ENCODE measurements at places on chromosomes 5 and 9.
A peak's percentile ranks its signal among the peaks of the same experiment; 100 is the strongest.

DNA sequence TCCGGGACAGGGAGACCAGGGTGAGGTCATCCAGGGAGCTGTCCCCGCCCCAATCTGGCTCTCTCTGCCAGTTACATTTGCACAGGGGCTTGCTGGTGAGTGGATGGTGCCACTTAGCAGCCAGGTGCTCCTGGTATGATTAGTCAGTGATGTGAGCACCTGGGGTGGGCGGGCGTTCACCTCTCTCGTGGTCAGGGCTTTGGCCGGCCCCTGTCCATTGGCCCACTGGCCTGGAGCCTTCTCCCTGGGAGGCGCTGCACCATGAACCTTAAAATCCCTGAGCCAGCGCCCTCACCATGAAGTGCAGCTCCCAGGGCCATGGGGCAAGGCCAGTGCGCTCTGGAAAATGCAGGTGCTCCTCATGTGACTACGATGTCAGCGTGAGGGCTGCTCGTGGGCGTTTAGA, 2.0 kb downstream of the NKD2 start:
- no peak for DNase-seq

- peak; percentile 92 for DNase-seq
Measured at GRCh38 chr9:129174724-129175514, 3.1 kb downstream of the IER5L start.

DNA sequence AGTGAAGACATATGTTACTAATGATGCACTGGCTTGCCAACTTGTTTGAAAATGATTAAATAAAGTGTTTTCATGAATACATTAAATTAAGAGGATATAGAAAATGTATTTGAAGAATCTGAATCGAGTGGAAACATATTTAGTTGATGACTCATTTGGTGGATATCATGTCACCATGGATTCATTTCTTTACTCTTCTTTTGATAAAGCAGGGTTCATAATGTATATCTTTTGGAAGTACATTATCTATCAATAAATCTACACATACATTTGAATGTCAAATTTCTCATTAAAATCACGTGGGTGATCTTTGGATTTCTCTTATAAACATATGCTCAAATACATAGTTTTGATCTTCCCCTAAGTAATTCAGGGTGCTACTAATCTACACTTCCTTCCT, 1148.1 kb upstream of the ACO1 start:
- DNase-seq = no peak

DNA sequence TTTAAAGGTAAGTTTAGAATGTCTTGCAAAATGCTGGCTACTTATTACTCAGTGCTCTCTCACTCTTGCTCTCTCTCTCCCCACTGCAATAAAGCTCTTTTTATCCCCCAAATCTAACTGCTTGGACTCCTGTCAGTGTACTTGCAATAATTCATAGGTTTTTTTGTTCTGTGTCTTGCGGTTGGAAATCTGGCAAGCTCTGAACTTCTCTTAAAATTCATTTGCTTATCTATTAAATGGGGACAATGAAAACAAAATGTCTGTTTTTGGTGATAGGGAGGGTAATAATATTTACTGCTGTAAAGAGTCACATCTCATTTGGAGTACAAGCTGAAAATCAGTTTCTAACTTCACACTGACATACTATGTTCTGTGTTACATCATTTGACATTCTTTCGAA, 18.7 kb upstream of the OR13D1 start:
- DNase-seq = no peak

DNA sequence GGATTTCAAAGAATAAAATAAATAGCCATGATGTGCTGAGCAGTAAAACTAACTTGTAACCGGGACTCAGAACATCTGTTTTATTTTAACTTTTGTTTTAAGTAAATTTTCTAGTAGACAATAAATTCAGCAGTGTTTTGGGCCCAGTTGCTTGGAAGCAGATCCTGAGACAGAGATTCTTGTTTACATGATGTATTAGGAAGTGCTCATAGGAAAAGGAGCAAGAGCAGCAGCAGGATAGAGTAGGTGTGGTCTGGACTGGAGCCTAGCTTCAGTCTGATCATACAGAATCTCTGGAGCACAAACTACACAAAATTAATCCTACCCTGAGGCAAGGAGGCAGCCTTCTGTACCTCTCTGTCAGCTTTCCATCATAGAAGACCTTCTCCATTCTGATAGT, 139.2 kb upstream of the CCNH start:
- DNase-seq = peak; percentile 25

DNA sequence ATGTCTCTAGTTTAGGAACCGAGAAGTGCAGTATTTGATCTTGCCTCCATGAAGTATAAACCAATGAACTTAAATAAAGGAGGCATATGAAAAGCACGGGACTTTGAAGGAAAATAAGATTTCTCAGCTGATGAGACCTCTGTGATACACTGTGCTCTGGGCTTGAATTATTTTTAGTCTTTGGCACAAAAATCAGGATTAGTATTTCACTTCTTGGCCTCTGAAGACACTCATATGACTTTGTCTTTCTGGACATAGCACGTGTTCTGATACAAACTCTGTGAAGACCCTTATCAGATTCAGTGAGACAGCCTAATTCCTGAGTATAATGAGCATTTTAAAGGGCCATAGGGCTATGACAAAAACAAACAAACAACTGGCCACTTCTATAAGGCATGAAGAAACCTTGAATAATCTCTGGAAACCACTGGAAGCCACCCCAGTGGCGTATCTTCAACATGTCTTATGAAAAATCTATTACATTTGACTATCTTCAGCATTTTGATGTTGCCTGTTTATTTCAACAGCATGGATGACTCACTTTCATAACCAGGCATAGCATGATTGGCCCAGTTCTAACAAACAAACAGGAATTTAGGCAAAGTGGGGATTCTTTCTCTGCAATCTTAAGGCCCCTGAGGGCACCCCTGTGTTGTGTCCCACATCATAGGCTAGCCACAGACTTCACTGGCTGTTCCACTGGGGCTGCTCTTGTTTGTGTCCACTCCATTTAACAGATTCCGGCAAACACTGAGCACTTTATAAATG, 90.3 kb upstream of the ZNF462 start:
- peak; percentile 27 for DNase-seq

DNA sequence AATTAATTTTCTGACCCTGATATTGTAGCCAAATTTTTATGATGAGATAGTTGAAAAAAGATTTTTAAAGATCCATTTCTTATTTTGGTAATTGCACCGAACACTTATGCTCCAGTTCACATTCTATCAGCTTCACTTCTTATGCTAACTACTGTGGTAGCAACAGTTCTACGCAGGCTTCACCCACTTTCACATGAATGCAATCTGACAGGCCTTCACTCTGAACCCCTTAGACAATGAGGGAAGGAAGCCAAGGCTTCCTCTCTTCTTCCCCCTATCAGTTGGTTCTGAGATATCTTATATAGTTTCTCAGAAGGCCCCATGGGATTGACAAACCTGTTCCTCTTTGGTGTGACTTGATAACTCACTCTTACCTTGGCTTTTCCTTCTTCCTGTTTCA, 185.8 kb downstream of the CETN3 start:
- no peak for DNase-seq

DNA sequence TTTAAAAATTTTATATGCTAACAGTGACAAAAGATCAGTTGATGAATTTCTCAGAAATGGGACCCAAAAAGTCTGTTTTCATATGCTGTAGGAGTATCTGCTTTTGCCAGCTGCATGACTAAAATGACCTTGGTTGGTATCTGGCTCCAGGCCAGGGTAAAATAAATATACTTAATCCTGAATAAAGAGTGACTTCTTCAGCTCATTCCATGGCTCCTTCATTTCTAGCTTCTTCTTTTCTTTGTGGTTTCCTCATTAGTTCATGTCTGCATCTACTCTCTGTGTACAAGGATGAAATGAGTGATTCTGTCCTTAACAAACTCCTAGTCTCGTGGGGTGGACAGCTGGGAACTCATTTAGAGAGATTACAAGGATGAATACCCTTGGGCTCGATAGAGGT, 36.0 kb downstream of the RCL1 start:
- DNase-seq = peak; percentile 74

DNA sequence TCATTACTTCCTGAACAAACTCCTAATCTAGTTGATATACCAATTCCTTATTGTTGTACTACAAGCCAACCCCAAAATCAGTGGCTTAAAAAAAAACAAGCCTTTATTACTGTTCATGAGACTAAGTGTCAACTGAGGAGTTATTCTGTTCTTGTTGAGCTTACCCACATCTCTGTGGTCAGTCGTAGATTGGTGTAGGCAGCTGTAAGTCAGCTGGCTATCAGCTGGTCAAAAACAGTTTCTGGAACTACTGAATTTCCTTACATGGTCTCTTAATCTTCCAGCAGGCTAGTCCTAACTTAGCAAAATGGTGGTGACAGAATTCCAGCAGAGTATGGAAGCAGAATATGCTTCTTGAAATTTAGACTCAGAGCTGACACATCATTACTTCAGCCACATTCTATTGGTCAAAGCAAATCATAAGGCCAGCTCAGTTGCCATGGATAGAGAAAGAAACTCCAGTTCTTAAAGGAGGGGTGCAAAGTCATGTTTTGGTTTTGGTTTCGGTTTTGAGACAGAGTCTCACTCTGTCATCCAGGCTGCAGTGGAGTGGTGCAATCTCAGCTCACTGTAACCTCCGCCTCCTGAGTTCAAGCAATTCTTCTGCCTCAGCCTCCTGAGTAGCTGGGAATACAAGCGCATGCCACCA, 386.1 kb upstream of the MPDZ start:
- peak; percentile 91 for DNase-seq

Measured in M059J (cell line).